ENCODE measurements at places on chromosomes 4 and X.

GRCh38 chr4:2298532-2298991 lies 36.7 kb upstream of the MXD4 start:
- DNase-seq = no peak

- no peak for DNase-seq
Observed at GRCh38 chrX:133448512-133449076, 33.3 kb upstream of the GPC4 start.

- no peak for DNase-seq
Observed at GRCh38 chrX:38178396-38178795, 42.3 kb downstream of the SRPX start.

- DNase-seq = no peak
Observed at GRCh38 chrX:112164420-112164819, 81.8 kb upstream of the TRPC5 start.

- DNase-seq = no peak
Observed at GRCh38 chr4:47827343-47828047, 10.4 kb downstream of the CORIN start.

Data from ACHN (cell line).